ENCODE measurements at places on chromosomes 2 and 18.

- DNase-seq = no peak
Observed at GRCh38 chr2:106948540-106948939, 62.6 kb upstream of the ST6GAL2 start.

DNA sequence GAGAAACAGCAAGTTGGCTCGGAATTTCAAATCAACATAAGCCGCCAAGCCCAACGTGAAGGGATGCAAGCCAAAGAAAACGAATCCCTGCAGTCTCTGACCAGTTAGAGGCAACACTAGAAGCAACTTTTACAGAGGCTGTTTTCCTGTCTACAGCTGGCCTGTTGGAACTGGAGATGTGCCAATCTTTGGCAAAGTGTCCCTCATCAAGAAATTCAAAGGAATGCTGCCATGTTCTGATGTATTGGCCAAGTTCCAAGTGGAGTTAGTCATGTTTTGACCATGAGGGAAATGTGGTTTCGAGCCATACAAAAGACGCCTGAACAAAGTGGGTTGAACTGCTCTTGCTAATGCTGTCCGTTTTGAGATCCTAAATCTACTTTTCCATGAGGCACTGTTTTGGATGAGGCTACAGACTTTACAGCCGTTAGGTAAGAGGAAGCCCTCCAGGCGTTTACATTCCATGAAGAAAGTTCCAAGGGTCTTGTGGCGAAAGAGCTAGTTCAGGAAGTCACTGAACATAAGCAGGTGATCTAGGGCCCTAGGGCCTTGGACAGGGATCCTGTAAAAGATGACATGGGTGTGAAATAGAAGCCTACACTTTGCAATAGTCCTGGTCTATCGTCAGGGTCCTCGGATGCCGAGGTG is 140.7 kb upstream of the PXDN start:
- DNase-seq = no peak

GRCh38 chr2:175282886-175283285 is 101.4 kb upstream of the ATP5MC3 start:
- DNase-seq = no peak

DNA sequence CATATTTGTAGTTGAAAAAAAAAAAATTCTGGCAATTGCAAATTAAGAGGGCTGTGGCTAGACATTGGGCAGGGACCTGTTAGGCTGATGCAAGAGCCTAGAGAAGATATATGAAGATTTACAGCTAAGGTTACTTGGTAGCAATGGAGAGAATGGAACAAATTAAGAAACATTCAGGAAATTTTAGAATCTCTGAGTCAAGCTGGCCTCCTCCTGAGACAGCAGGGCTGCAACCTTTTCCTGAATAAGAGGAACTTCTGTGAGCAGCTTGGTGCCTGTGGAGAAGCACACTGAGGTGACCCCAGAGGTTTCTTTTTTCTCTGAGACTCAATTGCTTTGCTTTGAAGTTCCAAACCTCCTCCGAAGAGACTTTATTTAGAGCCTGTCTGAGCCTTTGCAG is 118.6 kb upstream of the LRATD1 start:
- no peak for DNase-seq

GRCh38 chr2:145638675-145639074 is 1118.8 kb upstream of the ZEB2 start:
- no peak for DNase-seq
